ENCODE measurements at places on chromosomes 4 and X. TPM values are rescaled to one million over a fixed set of nuclear protein-coding genes. Genes with fewer than 3 reads are reported as not detected.

The TAPT1 gene
- 26.7 TPM for total RNA-seq

DNA sequence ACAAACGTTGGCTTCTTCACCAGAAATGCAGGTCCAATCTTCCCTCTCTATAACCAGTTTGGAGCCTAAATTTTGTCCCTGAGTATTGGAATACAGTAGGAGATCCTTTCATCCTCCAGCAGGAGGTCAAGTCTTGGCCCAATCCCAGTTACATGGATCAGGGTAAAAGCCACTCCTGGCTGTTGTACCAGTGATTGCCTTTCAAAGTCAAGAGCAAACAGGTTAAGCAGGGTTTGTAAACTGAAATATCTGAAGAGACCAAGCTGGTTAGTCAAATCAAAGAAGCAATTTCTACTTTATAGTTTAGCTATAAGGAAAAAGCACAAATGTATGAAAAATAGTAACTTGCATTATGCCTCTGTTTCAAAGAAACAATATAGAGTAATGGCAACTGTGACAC is 329.4 kb downstream of the NAF1 start:
- H3K4me3 ChIP-seq: no peak overlapping the region
- no peaks in the 10 kb centered on the region for H3K36me3 ChIP-seq
- DNase-seq: no peak

The FDCSP gene
- total RNA-seq: not detected

The UCHL1 gene
- total RNA-seq: 23.7 TPM

DNA sequence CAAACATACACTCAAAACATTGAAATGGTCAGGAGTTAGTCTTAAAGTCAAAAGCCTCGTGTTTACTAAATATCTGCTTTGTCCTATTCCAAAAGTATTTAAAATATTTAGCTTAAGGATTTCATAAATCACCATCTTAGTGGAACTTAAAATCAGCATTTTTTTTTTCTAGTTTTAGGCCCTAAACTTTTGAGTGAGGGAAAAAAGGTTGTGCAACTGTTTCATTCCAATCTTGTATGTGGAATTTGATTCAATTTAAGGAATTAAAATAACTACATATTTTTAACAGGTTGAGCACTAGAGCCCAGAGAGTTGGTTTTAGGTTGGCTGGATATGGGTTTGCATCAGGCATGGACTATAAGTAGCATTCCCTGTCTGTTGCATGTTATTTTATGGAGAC is 35.7 kb upstream of the ANK2 start:
- no peak overlapping the region for H3K4me3 ChIP-seq
- H3K4me1 ChIP-seq: no peaks in the 10 kb centered on the region
- H3K36me3 ChIP-seq: no peaks in the 10 kb centered on the region
- no peak for DNase-seq

- no peak overlapping the region for H3K4me3 ChIP-seq
- H3K27me3 ChIP-seq: no peaks in the 10 kb centered on the region
- no peak for DNase-seq
- no peaks in the 10 kb centered on the region for H3K4me1 ChIP-seq
- H3K36me3 ChIP-seq: no peaks in the 10 kb centered on the region
Measured at GRCh38 chr4:185513489-185514181, 21.7 kb downstream of the PDLIM3 start.

- DNase-seq: no peak
- H3K4me1 ChIP-seq: no peaks in the 10 kb centered on the region
- no peaks in the 10 kb centered on the region for H3K27me3 ChIP-seq
- H3K27ac ChIP-seq: peak overlapping the region; percentile 45
Measured at GRCh38 chrX:13662355-13662791, 9.4 kb downstream of the TCEANC start.
